GM23338 (cell line): ENCODE measurements at places on chromosomes 7 and 10. TPM values are rescaled to one million over a fixed set of nuclear protein-coding genes. Genes with fewer than 3 reads are reported as not detected.
A peak's percentile ranks its signal among the peaks of the same experiment; 100 is the strongest.

DNA sequence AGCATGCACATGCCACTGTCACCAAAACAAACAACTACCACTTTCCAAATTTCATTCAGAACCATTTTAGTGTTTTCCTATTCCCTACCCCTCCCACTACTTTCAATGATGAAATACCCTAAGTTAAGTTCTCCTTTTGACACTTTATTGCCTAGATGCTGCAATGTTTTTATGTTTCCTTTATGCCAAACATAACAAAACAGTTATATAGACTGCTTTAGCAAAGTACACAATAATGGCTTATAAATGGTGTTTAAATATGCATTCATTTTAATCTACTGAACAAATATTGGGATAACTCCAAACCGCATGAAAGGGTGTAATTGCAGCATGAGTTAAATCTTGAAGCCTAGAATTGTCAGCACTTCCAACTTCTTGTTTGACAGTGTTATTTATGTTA, 69.2 kb downstream of the PHYHIPL start:
- no peak for DNase-seq

DNA sequence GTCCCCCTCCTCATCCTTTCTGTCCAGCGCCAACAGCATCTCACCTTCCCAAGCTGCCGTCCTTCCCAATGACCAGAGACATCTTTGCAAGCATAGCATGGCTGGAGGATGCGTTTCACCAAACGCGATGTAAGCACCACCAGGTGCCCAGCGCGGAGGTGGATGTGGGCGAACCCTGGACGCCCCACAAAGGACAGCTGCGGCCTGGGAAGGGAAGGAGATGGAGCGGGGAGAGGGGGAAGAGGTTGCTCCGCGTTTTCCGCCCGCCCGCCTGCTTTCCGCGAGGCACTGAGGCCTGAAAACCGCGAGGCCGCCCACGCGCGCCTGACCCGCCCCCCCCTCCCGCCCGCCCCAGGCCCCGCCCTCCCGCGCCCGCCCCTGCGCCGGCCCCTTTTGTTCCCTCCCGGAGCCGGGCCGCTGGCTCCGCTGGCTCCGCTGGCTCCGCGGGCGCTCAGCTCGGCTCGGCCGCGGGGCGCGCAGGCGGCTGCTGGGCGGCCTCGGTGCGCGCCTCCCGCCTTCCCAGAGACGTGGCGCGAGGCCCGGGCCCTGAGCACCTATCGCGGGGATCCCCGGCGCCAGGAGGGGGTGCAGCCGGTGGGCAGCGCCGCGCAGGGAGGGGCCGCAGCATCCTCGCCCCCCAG, at the start of gene CLIP2:
Gene CLIP2 (plus strand): TSS at position 390 of the 641 bp plus-strand sequence. CDS start 28,140 bp downstream, outside the sequence.
- peak; percentile 90 for DNase-seq

- DNase-seq: no peak
Observed at GRCh38 chr7:53422291-53422690, 386.9 kb downstream of the POM121L12 start.

GRCh38 chr7:150439967-150440366, 10.5 kb upstream of the GIMAP8 start:
- DNase-seq: no peak

- no peak for DNase-seq
Observed at GRCh38 chr10:117476716-117477115, 65.8 kb upstream of the EMX2 start.

- no peak for DNase-seq
Observed at GRCh38 chr10:84701370-84701720, 373.0 kb downstream of the CCSER2 start.

DNA sequence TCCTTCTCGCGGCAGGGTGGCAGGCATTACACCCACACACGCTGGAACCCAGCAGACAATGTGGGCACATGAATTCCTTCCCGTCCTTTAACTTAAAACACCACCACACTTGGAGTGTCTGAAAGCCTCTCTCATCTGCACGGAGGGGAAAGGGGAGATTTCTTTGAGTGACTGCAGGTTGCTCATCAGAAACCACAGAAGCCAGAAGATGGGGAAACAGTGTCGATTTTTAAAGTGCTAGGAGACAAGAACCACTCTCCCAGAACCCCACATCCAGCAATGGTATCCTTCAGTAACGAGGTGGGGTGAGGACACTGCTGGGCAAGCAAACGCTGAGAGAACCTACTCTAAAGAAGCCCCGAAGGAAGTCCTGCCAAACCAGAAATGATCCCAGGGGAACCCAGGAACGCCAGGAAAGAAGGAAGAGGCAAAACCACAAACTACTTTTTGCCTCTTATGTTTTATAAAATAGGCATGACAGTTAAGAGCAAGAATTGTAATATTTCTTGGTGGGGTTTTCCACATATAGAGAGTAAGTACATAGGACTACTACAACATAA, 254.3 kb downstream of the ELFN1 start:
- no peak for DNase-seq

GRCh38 chr7:27158436-27159265, 2.2 kb upstream of the HOXA7 start:
- peak; percentile 46 for DNase-seq

- DNase-seq: no peak
Observed at GRCh38 chr10:124515244-124515970, 53.8 kb downstream of the LHPP start.

DNA sequence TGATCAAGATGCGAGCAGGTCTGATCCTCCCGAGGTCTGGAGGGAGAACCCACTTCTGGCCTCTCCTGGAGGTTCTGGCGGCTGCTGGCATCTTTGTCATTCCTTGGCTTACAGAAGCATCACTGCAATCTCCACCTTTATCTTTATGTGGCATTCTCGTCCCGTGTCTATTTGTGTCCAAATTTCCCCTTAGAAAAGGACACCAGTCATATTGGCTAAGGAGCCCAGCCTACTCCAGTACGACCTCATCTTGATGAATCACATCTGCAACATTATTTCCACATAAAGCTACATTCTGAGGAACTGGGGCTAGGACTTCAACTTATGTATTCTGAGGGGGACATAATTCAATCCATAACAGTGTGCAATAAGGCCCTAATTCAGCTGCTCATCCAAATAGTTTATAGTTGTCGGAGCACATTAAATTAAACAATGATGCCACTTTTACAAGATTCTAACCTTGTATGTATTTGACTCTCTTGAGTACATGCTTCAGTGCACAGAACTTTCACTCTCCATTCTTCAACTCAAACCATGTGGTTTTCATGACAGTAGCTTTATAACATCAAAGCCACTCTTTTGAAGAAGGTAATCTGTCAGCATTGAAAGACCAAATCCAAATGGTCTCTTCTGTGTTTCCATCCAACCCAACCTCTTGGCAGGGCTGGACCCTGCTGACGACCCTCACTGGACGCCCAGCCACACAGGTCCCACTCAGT, 86.2 kb upstream of the DDC start:
- DNase-seq: no peak

DNA sequence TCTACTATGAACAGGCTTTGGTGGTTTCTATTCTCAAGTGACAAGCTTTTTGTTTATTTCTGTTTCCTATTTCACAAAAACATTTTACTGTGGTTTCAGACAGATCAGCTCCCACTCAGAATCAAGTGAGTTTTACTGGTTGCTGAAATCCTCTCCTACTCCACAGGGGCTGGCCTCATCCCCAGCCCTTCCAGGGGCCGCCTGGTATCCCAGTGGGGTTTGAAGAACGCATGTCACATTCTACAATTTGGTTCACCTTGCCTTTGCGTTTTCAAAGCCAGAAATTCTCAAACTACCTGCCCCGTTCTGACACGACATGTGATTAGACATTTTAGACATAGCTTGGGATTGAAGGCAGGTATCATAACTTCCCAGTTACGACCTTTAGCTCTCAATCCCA, 160.9 kb upstream of the AGK start:
- no peak for DNase-seq

GRCh38 chr7:40700653-40701421, 566.0 kb downstream of the SUGCT start:
- DNase-seq: peak; percentile 51

GRCh38 chr10:8365935-8366911, 311.7 kb downstream of the GATA3 start:
- no peak for DNase-seq

DNA sequence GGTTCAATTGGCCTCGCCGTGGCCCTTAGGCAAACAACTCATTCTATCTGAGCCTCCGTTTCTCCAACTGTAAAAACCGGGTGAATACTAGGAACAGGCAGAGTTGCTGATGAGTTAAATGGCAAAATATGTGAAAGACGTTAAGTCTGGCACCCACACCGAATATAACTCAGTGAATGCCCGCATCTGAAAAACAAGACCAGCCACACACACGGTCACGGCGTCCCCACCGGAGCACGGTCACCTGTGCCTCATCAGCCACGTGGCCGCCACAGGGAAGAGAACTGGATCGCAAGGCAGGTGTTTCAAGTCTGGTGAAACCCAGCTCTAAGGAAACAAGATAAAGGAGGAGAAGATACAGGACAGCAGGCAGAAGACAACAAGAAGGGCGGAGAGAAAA, 20.4 kb downstream of the PRKAG2 start:
- no peak for DNase-seq

GRCh38 chr7:100860702-100861615, 6.2 kb upstream of the TRIP6 start:
- no peak for DNase-seq

DNA sequence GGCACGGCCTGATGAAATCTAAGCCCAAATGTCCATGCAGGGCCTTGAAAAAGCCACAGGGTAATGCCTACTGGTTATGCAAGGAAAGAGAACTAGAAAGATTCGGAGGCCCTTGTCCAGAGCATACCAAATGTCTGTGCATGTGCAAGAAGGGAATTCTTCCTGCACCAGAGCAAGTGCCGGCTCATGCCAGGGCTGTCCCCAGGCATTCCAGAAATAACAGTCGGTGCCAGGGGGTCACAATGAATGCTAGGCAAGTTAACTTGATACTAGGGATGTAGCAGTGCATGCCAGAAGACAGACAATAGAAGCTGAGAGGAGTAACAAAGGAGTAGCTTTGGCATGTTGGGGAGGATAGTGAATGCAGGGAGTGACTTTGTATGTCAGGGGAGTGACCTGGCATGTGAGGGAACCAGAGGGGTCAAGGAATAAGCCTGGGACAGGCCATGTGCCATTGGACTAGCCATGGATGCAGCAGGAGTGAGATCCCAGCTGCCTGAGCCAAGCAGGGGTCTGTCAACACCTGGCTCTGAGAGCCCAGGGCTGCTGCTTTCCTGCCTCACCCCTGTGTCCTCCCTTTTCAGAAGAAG, 119.5 kb upstream of the UNC5B start:
- DNase-seq: no peak

DNA sequence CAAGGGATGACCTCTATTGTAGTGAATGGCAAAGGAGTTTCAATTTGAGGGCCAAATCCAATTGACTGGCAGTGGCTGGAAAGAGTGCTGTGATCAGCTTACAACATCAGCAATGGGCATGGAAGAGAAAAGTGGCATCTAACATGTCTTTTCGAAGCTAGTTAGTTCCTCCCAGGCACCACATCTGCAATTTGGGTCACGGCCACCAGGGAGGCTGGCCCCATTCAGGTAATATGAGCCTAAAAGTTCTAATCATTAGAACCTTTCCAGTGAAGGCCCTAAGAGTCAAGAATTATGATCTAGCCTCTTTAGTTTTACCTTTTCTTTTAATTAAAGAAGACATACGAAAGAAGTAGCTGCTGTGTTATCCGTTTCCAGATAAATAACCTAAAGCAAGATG, 17.3 kb downstream of the CRTAC1 start:
- peak; percentile 47 for DNase-seq

DNA sequence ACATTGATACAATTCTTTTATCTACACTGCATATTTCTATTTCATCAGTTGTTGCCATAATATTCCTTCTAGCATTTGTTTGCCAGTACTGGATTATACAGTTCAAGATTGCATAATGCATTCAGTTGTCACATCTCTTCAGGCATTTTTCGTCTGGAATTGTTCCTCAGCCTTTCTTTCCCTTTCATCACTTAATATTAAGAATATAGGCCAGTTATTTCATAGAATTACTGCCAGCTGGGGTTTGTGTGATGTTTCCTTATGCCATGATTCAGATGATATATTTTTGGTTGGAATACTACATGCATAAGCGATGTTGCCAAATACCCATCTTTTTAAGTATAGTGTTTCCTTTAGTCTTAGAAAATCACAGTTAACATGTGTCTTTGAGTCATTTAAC, 20.8 kb downstream of the KIFBP start:
- DNase-seq: no peak

GRCh38 chr10:26944261-26944882, 83.6 kb upstream of the ABI1 start:
- DNase-seq: no peak

- DNase-seq: no peak
Observed at GRCh38 chr7:2521952-2522591, 2.5 kb downstream of the LFNG start.

DNA sequence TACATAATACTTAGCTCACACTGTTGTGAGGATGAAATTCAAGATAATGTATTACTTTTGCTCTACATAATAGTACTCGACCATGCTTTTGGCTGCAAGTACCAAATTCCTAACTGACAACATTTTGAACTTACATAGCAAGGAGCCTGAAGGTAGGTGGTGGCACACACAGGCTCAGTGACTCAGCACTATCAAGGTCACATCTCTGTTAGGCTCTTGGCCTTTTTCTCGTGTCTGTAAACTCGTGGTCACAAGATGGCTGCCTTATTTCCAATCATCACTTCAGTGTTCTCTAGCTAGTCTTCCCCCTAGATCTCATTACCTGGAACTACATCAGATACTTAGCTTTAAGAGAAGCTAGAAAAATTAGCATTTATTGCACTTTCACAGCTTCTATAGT, 61.4 kb upstream of the ABCB5 start:
- DNase-seq: peak; percentile 11

DNA sequence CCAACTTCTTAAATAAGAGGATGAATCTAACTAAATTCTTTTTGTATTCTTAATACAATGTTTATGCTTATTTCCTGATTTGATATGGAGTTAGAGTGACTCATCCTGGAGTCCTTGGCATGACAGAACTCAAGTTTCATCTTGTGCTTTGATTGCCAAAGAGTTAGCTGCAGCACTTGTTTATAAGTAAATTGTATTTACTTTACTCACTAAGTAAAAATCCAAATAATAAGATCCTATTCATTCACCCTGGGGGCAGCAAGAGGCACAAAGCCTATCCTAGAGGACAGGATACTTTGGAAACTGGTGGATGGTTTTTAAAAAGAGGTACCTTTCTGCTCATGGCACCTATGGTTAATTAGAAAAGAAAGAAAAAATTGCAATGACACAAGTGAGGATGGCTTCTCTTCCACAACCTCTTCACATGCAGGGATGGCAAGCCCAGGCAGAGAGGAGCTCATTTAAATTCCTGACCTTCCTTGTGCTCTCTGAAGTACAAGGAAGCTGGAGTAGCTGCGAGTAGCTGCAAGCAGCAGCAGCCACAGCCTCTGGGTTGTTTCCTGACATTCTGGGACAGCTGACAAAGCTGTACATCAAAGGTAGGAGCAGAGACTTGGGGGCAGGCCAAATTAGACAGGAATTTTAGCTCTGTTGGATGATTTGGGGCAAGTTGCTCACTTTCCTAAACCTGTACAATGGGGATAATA, 28.5 kb upstream of the CROT start:
- DNase-seq: no peak

GRCh38 chr10:44242091-44242490, 142.8 kb downstream of the CXCL12 start:
- DNase-seq: no peak

GRCh38 chr10:131490991-131491594, 179.6 kb upstream of the TCERG1L start:
- no peak for DNase-seq

The ORAI2 gene
- total RNA-seq: 21.7 and 33.8 TPM in 2 replicates

The POLR2J3 gene
- total RNA-seq: 8.7 and 18.9 TPM in 2 replicates

The CRYGN gene
- 0.59 and 1.1 TPM in 2 replicates for total RNA-seq

The BICC1 gene
- 2.1 and 2.2 TPM in 2 replicates for total RNA-seq

The CRHR2 gene
- 0.14 and 0.23 TPM in 2 replicates for total RNA-seq

The CCDC172 gene
- 3.8 and 4.6 TPM in 2 replicates for total RNA-seq

The SFXN2 gene
- 5.7 and 9.1 TPM in 2 replicates for total RNA-seq

The TFPI2 gene
- 11.2 and 13.3 TPM in 2 replicates for total RNA-seq

The ELN gene
- 4.0 and 5.6 TPM in 2 replicates for total RNA-seq

The LIPJ gene
- total RNA-seq: 0.04 and 0.14 TPM in 2 replicates
